ENCODE measurements at places on chromosomes 2 and 18.

- DNase-seq = no peak
Observed at GRCh38 chr2:139045524-139045923, 265.3 kb upstream of the NXPH2 start.

DNA sequence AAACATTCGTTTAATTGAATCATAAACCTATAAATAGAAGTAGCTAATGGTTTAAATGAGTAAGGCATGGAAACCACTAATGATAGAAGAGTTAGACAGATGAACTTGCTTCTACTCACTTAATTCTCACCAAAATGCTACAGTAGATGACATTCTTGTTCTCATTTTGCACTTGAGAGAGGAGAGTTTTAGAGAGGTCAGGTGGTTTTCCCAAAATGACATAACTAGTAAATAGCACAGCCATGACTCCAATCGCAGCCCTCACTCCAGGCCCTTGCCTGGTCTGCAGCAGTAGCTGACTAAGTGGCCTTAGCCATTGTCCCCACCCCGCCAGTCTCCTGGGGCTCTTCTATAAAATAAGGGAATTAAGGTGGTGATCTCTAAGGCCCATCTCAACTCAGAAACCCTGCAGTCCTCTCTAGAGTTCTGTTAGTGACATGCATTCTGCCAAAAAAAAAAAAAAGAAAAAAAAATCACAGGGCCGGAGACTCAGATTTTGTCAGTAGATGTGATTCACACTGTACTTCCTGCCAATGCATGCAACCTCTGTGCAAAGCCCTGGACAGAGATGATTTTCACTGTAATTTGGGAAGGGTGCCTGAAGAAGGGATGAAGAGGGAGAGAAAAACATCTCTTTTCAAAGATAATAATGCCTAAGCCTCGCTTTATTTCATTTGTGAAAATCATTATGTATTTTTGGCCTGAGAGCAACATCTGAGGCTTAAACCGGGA lies 221.8 kb downstream of the ANAPC1 start:
- DNase-seq = no peak

DNA sequence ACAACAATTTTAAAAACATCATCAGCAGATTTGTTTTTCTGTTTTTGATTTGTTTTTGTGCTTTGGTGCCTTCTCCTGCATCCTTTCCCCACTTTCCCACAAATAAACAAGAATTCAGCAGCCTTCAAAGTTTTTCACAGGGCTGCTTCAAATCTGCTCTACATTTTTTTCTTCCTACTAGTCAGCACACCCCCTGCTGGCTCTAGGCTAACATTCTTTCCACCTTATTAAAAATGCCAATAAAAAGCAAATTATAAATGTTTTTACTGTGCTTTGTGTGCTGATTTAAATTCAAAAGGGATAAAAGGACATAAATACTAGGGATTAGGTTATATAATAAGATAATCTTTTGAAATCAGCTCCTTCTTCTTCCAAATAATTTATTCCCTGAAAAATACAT lies 6.2 kb upstream of the CNTNAP5 start:
- DNase-seq = no peak

DNA sequence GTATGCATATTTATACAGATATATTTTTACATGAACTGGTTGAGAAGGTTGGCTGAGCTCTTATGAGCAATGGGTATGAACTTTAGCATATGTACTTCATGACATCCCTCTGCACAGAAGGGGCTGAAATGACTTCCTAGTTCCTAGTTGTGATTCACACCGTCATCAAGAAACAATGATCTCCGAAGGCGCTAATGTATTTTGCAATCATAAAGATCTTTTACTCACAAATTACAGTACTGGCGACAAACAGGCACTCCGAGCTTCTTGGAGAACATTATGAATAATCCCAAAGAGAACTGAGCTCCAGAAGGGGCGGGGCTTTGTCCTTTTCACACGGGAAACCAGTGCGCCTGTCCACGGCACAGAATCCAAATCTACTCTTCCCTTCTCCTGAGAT lies 18.1 kb downstream of the BCL2 start:
- no peak for DNase-seq

GRCh38 chr2:52611759-52612158 lies 1155.8 kb upstream of the CHAC2 start:
- no peak for DNase-seq

Measured in type B pancreatic cell (in vitro differentiated cells).